ENCODE measurements at places on chromosomes 12 and 14. TPM values are rescaled to one million over a fixed set of nuclear protein-coding genes. Genes with fewer than 3 reads are reported as not detected.

RDH11 gene
- total RNA-seq, result 104 TPM

FGF23 gene
- 0.42 TPM for total RNA-seq

CLMN gene
- 8.2 TPM for total RNA-seq

CYP27B1 gene
- 3.3 TPM for total RNA-seq

DBX2 gene
- total RNA-seq, result not detected

KRT74 gene
- not detected for total RNA-seq

TSPAN9 gene
- total RNA-seq, result 29.1 TPM

GPR84 gene
- not detected for total RNA-seq

IQSEC3 gene
- 3.6 TPM for total RNA-seq

IRF2BPL gene
- 59.6 TPM for total RNA-seq

LRRC43 gene
- 0.35 TPM for total RNA-seq
